AG08396 (cell line): ENCODE measurements at places on chromosomes 6 and 20.

GRCh38 chr6:160973311-160974250 lies 18.0 kb upstream of the MAP3K4 start:
- DNase-seq: peak; percentile 29

- no peak for DNase-seq
Observed at GRCh38 chr6:99091985-99092384, 144.2 kb upstream of the FBXL4 start.

DNA sequence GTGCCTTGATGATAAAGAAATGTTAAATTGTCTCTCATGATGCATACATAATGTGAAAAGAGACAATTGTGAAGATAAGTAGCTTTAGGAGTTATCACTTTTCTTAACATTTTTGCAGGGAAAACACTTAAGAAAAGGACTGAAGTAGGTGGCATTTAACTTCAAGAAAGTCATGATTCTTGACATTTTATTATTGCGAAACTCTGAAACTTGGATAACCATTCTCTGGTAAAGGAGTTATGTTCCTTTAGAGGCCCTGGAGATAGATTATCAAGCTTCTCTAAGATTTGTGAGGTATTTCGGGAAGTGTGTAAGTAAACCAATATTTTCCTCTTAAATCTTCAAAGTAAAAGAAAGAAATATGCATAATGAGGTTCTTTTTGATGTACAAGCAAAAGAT lies 38.5 kb downstream of the HTR1B start:
- no peak for DNase-seq

DNA sequence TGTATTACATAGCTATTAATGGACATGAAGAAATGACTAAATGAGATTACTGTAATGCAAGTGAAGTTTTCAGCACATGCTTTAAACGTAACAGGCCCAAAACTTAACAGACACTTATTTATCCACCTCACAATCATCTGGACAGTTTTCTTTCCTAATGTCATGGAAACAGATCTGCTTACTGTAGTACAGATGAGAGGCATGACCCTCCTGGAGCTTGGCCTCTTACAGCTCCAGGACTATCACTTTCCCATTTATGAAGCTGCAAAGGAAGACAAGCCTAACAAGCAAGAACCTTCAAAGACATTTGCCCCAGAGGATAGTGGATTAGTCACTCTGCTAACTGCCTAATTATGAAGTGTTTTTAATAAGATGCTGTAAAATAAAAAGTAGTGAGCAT lies 419.3 kb downstream of the PHF3 start:
- DNase-seq: no peak

GRCh38 chr6:9307786-9308185 lies 872.4 kb upstream of the SLC35B3 start:
- DNase-seq: no peak

GRCh38 chr20:38755324-38755910 lies 7.2 kb downstream of the ACTR5 start:
- no peak for DNase-seq

GRCh38 chr20:61397790-61398189 lies 145.7 kb downstream of the CDH4 start:
- DNase-seq: no peak

DNA sequence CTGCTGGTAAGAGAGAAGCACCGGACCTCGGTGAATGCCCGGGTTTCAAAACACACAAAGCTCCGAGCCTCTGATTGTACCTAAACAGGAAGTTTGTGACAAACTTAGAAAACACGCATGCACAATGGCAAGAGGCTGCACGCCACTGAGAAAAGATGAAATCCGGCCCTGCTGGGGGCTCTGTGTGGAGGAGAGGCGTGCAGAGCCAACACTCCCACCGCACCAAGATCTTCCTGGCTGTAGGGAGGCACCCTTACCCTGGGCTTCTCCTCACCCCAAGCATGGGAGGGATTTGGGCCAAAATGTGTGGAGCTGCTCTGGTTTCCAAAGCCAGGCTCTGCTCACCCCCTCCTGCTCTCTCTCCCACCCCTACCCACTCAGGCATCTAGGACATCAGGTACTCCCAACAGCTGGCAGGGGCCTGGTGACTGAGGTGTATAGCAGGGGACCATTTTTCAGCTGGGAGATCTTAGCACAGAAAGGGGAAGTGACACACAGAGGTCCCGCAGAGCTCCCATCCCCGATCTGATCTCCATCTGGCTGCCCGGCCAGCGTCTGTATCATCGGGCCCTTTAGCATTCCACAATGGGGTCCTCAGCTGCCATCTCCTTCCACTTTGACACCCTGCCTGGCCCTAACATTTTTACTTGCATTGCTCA lies 84.2 kb downstream of the TRERF1 start:
- DNase-seq: no peak

DNA sequence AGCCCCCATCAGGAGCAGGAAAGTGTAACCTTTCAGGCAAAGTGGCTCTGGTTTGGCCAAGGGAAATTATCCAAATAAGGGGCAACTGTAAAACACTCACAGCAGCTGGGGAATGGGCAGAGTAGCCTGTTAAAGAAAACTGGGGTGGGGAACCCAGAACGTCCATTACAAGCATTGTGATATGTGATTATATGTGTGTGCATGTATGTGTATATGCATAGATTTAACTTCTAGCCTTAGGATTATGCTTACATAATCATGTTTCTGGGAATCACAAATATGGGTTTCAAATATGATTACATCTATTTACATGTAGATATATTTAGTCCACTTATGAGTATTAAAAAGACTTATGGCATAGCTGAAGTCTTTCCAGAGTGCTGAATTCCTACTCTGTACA lies 278.1 kb upstream of the JAG1 start:
- no peak for DNase-seq

GRCh38 chr6:82380566-82381185 lies 17.1 kb downstream of the TPBG start:
- no peak for DNase-seq

DNA sequence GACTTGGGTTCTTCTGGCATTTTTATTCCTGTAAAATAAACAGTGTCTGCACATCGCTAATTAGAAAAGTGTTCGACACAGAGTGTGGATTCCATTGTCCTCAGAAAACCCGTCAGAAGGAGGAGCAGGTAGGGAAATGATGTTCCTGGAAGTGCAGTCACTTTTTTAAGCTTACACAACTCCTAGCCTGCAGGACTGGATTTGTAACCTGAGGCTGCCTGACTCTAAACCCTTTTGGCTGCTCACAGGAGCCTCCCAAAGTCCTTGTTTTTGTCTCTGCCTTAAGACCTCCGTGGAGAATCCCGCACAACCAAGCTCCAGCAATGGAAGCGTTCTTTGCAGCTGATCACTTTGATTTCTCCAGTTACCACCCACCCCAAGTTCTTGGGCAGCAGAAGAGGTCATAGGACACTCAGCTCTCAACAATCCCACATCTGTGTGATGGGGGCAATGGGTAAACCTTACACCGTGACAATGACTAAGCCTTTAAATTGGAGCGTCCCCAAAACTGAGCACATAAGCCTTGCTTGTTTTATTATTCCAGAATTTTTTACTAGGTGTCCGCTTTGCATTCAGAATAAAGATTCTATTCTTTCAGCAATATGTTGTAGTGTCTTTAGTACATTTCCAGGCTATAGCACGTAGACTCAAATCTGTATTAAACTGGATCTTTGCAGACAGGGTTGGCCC lies 227.9 kb downstream of the TBXT start:
- DNase-seq: no peak

- no peak for DNase-seq
Observed at GRCh38 chr20:61295249-61295648, 43.2 kb downstream of the CDH4 start.

DNA sequence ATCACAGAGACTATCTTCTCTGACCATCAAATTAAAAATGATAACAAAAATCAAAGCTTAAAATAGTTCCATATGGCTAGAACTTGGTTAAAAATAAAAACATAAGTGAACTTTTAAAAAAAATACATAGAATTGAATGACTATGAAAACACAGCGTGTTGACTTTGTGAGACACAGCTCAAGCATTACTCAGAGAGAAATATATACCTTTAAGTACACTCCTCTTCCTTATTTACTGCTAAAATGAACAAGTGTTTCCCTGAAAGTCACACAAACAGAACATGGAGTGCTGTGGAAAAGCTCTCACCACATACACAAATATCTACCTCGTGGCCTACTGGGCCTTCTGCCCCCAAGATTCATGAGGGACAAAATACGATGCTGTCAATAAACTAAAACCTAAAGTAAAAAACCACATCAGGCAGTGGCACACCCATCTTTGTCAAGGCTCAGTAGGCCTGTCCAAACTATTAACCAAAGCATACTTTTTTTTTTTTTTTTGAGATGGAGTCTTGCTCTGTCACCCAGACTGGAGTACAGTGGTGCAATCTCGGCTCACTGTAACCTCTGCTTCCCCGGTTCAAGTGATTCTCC lies 7.5 kb downstream of the FAXC start:
- no peak for DNase-seq

- DNase-seq: no peak
Observed at GRCh38 chr6:55511122-55511800, 67.7 kb downstream of the HMGCLL1 start.

DNA sequence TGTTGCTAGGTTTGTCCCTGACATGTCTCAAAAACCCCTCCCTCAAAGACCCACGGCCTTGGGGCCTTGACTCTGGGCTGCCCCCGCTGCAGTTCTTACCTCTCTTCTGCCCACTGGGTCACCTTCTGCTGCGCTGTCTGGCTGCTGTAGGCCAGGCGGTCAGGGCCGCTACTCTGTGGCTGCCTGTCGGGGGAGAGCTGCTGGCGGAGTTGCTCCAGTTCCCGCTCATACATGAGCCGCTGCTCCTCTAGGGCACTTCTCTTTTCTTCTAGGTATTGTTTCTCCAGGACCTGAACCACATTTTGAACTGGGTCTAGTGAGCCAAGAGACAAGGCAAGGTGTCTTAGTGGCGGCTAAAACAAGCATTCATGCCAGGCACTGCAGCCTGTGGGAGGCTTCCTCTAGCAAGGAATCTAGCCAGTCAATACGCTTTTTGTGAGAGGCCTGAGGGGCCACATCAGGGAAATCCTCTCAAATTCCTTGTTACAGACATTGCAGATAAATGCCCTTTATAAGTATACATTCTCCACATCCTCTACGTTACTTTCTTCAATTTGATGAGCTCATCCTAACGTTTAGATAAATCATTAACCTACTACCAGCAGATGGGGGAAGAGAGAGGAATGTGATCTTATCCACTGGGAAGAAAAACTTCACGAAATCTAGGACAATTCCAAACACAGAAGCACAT lies 110.3 kb upstream of the NUP153 start:
- DNase-seq: no peak

GRCh38 chr6:136095986-136096385 lies 154.1 kb downstream of the MTFR2 start:
- DNase-seq: no peak

GRCh38 chr6:30102414-30102969 lies 10.4 kb downstream of the TRIM31 start:
- DNase-seq: no peak

DNA sequence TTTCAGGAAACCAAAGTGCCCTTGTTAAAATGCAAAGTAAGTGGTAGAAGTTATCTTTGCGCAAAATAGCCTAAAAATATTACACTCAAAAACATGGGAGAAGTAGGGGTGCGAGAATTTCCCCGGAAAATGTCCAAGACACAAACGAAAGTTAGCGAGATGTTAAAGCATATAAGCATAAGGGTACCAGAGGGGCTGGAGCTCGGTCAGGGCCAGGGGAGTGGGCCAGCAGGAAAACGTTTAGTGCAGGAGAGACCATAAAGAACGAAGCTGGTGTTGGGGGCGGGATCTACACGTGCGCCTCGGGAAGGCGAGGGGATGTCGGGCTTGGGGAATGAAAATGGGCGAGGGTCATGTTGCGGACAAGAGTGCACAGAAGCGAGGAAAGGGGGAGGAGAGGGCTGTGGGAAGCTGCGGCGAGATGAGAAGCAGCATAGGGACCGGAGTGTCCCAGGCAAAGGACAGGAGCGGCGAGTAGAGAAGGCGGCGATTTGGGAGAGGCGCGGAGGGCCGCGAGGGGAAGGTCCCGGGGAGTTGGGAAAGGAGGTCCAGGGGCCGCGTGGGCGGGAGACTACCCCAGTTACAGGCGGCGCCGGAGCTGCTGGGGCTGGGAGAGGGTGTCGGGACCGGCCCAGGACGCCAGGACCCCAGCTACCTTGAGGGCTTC lies 600 bp downstream of the XPO5 start:
- peak; percentile 48 for DNase-seq

DNA sequence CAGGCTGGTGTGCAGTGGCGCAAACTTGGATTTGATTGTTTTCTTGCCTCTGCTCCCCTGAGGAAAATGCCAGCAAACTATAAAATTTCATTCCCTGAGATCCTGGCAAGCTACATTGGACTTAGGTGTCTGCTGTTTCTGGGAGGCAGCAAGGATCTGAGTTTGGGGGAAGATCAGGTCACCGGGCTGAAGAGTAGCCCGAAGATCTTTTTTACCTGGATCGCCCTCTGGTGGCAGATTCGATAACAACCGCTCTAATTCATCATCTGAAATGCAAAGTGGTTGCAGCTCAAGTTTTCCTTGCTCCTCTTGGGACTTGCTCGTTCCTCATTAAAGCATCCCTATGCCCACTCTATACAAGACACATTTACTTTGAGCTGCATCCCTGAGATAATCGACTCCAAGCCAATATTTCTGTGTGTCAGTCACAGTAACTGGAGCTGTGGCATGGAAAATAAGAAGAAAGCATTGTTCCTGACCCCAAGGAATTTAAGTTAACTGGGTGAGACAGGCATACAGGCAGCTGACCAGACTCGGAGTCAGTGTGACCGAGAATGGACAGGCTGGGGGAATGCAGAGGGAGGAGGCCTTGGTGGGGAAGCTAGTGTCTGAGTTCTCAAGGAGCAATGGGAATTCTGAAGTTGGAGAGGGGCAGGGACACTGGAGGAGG lies 131.8 kb upstream of the PROKR2 start:
- peak; percentile 71 for DNase-seq

DNA sequence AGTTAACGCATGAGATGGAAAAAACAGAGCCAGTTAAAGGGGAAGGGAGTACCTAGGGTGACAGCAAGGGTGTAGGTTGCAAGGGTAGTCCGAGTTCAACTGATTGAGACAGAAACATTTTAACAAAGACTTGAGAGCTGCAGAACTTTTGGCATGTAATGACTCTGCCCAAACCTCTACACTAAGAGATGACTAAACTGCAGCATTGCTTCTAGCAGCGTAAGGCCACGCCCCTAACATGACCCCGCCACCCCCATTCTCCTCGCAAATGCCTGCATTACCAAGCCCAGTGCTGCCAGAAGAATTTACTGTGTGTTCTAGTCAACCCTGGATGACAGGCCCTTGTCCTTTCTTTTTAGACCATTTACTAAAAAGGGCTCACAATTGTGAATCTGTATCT lies 6.3 kb upstream of the HINT3 start:
- peak; percentile 45 for DNase-seq

GRCh38 chr6:163782436-163783003 lies 368.0 kb downstream of the QKI start:
- no peak for DNase-seq
